Activated CD4-positive, alpha-beta T cell treated with anti-CD3 and anti-CD28 coated beads, Interleukin-2, amount 50 U/mL, for 1 hour (primary cell): ENCODE measurements at places on chromosomes 13 and 19.
A peak's percentile ranks its signal among the peaks of the same experiment; 100 is the strongest.

- no peak for DNase-seq
Observed at GRCh38 chr13:74168263-74168675, 34.1 kb upstream of the KLF12 start.

DNA sequence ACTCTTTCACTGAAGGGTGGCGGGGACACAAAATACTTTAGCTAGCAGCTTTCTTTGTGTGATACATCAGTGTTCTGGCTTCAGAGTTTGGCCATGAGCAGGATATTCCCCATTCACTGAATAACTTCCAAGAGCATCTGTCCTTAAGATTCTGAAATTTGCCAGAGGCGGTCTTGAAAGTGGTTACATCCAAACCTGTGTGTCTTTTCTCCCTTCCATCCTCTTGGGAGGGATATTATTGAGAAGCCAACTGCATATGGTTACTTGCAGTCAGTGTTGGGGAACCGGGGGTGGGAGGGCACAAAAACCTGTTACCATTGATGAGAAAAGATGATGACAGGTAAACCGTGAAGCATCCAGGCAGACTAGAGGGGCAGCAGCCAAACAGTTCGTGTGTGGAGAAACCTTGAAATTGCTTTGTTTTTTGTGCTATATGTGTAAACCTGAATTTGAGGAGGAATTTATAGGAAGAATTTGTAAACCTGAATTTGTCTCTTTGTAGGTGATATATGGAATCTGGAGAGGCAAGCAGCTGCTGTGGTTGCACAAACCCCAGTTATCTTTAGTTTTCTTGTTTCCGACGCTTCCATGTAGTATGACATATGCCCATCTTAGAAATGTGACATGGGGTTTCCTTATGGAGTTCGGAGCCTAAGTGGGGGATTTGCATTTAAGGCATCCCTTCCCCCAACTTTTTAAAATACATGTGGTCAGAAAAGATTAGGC is 104.8 kb downstream of the WDFY2 start:
- DNase-seq, result no peak

DNA sequence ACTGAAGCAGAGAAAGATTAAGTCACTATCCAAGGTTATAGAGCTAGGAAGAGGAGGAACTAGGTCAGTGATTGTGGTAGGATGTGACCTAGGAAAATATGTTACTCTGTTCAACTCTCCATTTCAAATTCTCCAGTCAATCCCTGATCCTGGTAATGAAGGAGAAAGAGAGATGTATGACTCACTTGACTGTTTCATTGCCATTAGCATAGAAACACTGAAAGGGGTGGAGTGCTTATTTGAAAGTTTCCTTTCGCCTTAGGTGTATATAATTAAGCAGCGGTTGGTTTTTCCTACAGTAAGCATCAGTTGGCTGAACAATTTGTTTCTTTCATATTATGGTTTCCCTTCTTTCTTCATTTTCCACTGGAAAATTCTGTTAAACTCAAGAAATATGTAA is 198.1 kb upstream of the CSNK1A1L start:
- DNase-seq, result no peak

DNA sequence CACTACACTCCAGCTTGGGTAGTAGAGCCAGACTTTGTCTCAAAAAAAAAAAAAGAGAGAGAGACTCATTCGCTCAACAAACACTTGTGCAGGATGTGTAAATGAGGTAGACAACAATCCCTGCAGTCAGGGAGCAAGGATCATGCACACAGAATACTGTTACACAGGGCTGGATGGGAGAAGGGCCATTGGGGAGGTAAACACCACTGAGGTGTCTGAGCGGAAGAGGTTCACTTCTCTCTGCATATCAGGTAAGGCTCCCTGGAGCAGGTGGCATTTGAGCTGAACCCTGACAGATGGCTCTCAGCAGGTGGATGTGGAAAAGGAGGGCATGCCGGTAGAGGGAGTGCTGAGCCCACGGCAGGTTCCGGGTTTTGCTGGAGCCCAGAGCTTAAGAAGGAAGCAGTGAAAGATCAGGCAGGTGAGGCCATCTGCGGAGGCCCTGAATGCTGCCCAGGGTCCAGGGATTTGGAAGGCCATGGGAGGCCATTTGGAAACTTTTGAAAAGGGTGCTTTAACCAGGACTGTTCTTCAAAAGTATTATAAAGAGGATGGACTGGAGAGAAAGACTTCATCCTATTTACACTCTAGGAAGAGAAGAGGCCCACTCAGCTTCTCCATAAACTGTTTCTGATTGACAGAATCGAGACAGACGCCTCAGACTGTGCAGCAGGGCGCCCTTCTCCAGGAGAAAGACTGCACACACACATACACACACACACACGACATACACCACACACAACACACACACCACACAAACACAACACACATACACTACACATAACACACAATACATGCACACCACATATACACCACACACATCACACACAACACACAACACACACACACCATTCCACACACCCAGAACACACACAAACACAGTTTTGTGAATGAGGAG is 199.4 kb downstream of the USP12 start:
- peak; percentile 4 for DNase-seq

DNA sequence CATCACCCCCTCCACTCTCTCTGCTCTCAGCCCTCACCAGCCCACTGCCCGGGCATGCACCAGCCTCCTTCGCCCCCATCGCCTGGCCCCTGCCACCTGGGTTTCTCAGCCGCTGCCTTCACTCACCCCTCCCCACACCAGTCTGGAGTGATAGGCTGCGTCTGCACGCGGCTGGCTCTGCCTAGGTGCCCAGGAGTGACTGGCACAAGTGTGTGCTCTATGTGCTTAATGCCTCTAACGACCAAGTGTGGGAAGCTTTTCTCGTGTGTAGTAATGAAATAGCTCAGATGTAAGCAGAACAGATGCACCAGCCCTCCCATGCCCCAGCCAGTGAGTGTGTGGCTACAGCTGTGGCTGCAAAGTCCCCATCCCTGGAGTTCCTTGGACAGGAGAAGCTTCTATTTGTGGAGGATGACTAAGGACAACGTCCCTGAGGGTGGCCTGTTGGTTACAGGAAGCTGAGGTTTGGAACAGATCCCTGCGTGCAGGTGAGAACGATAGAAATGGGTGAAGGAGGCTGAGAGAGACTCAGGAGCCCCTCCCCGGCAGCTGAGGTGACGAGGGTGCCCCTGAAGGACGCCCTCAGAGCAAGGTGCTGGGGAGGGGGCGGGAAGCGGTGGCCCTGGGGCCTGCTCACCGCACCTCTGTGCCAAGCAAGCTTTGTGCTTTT is 35.6 kb downstream of the ATP11A start:
- DNase-seq, result no peak

GRCh38 chr13:21929400-21929799 is 258.5 kb downstream of the FGF9 start:
- no peak for DNase-seq

GRCh38 chr19:35231956-35232645 is 3.6 kb upstream of the FAM187B start:
- DNase-seq, result no peak

GRCh38 chr13:85536706-85537105 is 262.5 kb downstream of the SLITRK6 start:
- DNase-seq, result no peak

DNA sequence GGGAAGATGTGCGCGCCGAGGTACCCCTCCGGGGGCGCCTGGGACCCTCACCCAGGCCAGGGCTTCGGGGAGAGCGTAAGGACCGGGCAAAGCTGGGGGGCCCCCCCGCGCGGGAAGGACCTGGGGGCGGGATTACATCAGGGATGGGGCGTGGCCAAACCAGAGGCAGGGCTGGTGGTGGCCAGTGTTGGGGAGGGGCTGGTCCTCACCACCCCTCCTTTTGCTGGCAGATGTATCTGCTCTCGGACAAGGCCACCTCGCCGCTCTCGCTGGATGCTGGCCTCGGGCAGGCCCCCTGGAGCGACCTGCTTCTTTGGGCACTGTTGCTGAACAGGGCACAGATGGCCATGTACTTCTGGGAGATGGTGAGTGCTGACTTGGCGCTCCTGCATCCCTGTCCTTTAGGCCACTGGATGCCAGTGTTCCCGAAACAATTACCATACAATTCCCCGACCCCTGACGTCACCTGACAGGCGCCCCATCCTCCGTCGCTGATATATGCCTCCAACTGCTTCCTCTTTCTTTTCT is 25.3 kb downstream of the TRPM4 start:
- DNase-seq, result no peak
